ENCODE measurements at places on chromosomes 5 and 9.
A peak's percentile ranks its signal among the peaks of the same experiment; 100 is the strongest.

DNA sequence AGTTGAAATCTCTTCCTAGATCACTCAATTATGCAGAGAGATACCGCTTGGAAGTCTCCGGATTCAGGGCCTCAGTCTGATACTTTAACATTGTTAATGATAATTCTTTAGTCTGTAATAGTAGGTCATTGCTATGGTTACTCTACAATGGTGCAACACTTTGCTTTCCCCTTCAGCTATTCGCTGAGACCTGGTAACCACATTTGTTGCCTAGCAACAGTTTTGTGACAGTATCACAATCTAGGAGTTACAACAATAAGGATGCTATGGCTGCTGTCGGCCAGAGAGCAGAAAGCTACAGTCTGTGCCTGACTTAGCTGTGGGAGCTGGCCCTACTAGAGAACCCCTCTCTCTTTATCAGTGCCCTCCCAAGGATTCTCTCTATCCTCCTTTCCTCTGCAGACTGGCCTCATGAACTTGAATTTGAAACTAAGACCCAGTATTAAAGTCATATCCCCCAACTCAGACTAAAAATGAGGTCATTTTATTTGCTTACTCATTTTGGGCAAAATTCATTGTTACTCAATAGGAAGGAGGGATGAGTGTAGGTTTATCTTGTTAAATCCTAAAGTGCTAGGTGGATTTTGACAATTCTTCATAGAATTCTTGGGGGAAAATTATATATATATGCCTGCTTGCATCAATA lies 39.3 kb downstream of the NR2F1 start:
- DNase-seq = peak; percentile 63

GRCh38 chr5:59069438-59070079 lies 486.7 kb downstream of the RAB3C start:
- DNase-seq = no peak

DNA sequence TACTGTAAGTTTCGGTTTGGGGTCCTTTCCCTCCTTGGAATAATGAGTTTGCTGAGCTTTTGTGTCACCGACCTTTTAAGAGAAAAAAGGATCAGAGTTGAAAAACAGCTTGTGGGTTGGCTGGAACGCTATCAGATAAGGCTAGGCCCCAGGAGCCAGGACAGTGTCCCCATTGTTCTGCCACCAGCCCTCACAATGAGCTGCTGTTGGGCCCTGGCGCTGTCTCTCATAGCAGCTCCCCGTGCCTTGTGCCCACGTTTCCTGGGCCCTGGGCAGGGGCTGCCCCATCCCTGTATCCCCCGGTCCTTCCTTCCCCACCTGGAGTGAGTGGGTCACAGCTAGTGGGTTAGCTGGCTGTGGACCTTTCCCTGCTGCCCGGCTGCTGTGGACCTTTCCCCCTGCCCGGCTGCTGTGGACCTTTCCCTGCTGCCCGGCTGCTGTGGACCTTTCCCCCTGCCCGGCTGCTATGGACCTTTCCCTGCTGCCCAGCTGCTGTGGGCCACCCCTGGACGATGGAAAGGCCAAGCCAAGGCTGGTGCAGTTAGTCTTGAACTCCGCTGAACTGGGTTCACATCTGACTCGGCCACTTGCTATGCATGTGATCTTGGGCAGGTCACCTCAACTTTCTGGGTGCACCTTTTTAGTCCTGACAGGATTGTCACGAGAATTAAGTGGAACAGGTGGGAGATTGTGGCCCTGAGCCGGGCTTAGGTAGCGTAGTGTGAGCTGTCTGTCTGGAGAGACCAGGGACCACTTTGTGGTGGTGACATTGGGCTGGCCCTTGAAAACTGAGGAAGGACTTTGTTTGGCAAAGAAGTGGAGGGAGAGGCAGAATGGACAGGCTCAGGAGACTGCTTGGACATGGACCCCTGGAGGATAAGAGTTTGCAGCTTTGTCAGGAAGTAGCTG lies 99.5 kb downstream of the DAB2IP start:
- DNase-seq = no peak

DNA sequence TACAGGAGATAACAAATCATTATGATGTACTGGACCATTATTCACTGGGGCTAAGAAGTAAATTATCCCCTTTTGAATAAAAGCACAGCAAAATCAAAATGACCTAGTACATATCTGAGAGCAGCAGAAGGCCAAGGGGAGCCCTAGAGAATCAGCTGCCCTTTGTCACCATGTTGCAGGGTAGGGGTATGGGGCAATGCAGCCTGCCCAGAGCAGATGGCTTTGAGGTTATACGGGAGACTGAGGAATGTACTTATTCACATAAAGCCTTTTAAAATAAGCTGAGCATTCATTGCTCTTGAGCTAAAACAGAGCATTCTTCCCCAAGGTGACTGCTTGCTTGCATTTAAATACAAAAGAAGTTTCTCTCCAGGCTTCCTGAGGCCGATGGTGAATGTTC lies 2.6 kb upstream of the TNFAIP8 start:
- DNase-seq = no peak

GRCh38 chr5:133890314-133890713 lies 78.1 kb downstream of the C5orf15 start:
- DNase-seq = no peak

- no peak for DNase-seq
These were observed 41.6 kb upstream of the ZNF300 start for GRCh38 chr5:150946351-150946905.

GRCh38 chr9:81530310-81530810 lies 159.0 kb downstream of the TLE1 start:
- DNase-seq = no peak

DNA sequence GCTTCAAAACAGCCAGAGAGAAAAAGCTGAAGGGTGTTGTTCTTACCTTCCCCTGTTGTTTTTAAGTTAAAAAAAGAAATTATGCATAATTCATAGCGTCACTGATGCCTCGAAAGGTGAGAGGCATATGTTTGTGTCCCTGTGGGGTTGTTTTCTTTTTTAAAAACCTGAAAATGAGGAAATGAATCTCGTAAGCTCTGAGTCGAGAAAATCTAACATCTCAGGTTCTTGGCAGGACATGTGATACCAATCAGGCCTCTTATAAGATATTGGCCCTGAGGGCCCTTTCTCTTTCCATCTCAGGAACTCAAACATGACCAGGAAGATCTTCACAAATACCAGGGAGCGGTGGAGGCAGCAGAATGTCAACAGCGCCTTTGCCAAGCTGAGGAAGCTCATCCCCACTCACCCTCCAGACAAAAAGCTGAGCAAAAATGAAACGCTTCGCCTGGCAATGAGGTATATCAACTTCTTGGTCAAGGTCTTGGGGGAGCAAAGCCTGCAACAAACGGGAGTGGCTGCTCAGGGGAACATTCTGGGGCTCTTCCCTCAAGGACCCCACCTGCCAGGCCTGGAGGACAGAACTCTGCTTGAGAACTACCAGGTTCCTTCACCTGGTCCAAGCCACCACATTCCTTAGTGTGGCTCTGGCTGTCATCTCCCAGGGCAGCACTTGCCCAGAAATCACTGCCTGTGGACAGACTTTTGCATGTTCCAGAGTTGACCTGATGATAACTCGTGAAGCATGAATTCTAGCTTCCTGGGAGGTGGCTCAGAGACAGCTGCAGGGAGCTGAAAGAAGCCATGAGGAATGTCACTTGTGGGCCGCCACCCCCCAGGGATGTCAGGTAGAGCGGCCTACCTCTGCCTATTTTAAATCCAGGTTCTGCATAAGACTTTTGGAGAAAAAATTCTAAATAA lies at the start of gene TAL2:
Gene TAL2 (plus strand): TSS at position 274 of the 921 bp plus-strand sequence. CDS start 40 bp downstream, at position 314.
- no peak for DNase-seq

DNA sequence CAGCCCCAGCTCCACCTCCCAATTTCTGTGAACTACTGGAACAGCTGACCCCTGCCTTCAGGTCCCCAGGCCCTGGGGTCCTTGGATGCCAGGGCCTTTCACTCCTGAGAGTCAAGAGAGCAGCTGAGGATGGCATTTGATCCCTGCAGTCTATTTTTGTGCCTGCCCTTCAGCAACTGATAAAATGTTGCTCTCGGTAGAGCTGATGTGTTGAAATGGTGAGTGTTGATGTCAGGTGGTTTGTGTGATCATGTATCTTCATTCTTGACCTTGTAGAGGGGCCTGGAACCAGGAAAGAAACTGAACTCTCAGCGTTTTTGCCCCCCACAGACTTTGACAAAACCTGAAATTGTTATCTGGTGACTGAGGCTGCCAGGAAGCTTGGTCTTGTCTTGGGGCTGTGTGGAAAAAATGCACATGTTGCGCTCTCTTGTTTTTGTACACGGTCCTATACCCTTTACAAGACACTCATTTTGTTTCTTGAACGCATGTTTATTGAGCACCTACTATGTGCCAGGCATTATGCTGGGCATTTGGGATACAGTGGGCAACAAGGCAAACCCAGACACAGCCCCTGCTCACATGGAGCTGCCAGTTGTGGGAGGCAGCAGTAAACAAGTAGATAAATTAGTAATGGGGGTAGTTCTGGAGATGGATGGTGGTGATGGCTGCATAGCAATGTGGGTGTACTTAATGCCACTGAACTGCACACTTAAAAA lies 78.3 kb downstream of the PPARGC1B start:
- DNase-seq = no peak
